ENCODE measurements at places on chromosomes 3 and 15.

DNA sequence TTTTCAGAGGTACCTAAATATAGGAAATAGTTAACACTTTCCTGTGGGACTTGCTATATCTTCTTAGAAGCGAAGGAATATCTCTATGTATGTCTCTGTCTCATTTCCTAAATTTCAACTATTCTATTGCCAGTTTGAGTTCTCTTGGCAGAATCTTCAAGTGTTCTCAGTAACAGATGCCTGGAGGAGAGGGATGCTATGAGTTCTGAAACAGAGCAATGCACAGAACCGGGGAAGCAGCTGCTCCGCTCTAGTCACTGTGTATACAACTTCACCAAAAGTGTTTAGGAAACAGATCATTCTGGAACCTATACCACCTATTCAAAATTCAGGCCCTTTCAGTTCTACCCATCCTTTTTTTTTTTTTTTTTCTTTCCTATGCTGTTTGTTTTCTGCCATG, 144.6 kb downstream of the RORA start:
- no peak for DNase-seq

DNA sequence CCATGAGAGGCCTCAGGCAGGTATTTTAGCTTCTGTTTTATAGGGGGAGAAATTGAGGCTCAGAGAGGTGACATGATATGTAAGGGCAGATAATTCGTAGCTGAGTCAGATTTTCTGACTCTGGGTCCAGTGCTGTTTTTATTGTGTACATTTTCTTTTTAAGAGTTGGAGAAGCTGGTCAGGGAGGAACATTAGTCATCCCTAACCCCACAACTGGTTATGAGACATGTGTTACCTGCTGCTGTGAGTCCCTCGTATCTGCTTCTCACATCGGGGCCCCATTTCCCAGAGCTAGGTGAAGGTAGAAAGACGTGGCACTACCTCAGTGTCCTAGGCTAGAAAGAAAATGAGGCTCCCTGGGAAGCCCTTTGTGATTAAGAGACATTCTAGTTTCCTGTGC, 28.6 kb downstream of the GALNT15 start:
- peak; percentile 66 for DNase-seq

DNA sequence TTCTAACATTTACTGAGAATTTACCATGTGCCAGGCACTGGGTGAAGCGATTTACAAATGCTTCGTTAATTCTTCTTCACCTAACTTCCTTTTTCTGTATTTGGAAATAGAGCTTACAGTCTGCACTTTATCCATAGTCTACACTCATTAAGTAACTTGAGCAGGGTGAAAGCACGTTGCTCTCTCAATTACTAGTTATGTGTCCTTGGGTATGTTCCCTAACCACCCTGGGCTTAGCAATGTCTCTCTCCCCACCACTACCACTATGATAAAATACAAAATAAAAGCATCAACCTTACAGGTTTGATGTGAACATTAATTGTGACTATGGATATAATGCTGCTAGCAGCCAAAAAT, 172.9 kb upstream of the SLC2A2 start:
- DNase-seq, result no peak

DNA sequence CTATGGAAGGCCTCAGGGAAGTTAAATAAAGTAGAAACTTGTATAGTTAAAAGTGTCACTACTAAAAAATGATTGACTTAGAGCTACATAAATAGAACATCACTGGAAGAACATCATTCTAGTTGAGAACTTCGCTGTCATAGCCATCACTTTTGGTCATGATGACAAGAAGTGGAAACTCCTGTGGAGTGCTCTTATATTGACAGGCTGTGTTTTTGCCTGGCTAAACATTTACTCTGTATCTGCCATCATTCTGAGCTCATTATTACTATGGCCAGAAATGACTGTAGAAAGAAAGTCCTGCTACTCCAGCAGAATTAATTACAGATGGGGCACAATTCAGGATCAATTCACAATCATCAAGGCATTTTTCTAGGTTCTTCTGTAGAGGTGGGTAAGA, 165.1 kb upstream of the GOLIM4 start:
- no peak for DNase-seq

DNA sequence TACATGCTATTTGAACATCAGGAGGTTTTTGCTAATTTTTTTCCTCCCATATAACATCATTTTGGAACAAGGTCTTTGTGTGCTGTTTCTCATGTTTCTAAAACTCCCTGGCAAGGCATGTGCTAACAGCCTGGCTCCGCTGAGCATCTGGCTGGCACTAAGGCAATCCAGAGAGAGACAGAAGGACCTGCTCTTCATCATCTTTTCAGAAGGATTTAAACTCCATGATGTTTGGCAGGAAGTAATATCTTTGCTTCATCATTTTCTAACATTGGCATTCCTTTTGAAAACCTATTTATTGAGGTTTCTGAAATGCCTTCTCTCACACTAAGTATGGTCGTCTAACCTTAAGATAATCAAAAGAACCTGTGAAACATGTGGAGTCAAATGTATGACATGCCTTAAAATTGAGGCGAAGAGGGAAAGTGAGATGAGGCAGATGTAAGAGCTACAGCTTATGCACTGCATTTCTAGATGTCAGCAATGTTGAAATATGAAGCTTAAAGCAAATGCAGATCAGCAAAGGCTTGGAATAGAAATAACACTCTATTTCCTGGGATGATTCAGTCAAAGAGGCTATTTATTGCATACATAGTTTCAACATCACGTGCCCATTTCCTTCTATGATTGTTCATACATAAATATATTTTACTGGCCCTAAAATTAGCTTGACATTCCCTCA, 592.0 kb downstream of the ZNF385D start:
- DNase-seq, result peak; percentile 3

DNA sequence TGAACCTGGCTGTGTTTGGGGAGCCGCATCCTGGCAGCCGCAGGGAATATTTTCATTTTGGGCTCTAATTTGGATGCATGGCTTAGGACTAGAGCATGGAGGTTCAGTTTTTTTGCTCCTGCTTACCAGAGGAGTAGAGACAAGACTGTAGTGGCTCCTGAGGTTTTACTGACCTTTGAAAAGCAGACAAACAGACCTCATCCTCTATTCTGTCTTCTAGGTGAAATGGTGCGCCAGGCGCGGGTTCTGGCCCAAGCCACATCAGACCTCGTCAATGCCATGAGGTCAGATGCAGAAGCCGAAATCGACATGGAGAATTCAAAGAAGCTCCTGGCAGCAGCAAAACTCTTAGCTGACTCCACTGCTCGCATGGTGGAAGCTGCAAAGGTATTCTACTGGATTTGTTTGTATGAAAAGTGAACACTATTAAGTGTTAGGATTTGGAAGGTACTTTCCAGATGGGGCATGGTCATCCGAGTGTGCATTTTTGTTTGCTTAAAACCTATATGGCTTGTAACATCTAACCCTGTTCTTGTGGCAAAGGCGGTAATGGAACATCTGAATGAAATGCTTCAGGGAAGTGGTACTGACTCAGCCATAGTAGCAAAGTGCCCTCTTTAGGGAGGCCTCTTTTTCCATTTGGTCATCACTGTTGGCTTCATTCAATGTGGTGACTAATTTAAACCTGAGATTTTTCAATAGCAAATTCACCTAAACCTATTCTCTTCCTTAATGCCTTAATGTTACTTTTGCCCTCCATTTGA, 330.7 kb upstream of the TPM1 start:
- DNase-seq, result peak; percentile 62

DNA sequence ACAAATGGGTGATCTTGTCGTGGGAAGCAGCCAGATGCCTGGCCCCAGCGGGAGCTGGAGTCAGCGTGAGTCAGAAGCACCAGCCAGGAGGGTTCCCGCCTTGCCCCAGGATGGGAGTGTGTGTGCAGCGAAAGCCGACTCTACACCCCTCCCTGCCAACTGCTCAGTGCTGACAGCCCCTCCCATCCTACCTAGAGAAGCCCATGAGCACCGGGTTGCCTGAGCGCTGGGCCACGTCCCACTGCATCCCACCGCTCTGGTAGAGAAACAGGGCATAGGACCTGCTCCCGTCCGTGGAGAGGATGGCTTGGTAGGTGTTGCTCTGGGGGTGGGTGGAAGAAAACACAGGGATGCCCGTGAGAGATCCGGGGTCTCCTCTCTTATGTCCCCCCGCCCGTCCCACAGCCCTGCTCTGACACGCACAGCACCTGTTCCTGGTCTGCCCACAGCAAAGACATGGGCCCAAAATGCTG, 42.9 kb downstream of the MUC4 start:
- DNase-seq, result no peak

- no peak for DNase-seq
Observed at GRCh38 chr15:40059821-40060220, 20.8 kb upstream of the SRP14 start.

- DNase-seq, result no peak
Observed at GRCh38 chr3:134114726-134115125, 85.0 kb upstream of the SLCO2A1 start.

DNA sequence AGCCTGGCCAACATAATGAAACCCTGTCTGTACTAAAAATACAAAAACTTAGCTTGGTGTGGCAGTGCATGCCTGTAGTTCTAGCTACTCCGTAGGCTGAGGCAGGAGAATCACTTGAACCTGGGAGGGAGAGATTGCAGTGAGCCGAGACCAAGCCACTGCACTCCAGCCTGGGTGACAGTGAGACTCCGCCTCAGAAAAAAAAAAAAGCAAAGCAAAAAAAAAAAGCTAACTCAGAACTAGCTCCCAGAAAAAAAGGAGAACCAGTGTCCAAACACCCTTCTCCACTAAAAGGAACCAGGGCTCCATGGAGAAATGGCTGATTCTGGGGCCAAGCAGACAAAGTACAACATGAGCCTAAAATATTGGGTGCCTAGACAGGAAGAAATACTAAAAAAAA, 16.7 kb upstream of the CRTC3 start:
- no peak for DNase-seq

GRCh38 chr3:5122741-5123706, 932 bp downstream of the ARL8B start:
- peak; percentile 94 for DNase-seq

DNA sequence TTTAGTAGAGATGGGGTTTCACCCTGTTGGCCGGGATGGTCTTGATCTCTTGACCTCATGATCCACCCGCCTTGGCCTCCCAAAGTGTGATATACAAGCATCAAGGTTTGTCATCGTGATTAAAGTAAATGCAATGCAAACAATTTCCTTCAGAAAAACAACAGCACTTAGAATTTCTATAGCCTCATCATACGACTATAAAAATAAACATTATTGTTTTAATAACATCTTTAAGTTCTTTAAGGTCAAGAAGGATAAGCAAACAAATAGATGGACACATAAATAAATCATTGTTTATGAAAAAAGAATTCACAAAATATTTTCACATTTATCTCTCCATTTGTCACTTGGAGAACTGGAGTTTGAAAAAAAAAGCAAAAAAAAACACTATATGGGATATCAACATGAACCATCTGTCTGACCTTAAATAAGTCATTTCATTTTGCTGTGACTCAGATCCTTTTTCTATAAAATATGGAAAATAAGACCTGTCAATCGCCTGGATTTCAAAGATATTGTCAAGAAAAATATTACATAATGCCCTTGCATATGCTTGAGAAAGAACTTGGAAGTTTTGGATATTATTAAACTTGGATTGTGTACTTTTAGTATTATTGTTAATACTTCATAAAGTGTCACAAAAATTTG, 642.0 kb upstream of the KCNMB2 start:
- DNase-seq, result no peak

- no peak for DNase-seq
Observed at GRCh38 chr3:31349001-31349748, 183.6 kb upstream of the STT3B start.

DNA sequence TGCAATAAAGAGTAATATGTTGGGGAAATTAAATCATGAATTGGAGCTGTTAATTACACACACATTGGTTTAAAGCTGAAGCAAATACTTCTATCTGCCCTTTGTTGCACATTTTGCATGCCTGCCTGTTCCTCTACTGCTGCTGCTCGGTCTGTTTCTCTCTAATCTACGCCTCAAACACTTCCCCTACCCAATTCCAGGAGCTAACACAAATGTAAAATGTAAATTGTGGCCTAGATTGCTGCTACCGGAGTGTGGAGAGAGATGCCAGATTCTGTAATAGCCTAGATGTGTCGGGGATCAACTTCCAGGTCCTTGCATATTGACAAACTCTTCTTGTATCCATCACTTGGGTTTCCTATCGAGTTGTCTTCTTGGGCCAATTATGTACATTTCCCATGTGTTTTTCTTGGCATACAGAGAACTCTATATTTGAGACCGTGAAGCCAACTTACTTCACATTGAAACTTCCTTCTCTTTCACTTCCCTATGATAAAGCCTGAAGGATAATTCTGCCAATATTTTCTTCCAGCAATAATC, 450.4 kb upstream of the NR2F2 start:
- DNase-seq, result no peak

- no peak for DNase-seq
Observed at GRCh38 chr15:81256916-81257315, 60.2 kb downstream of the IL16 start.

GRCh38 chr3:50539356-50540286, 27.9 kb downstream of the C3orf18 start:
- DNase-seq, result peak; percentile 79

GRCh38 chr3:46960081-46960701, 16.4 kb downstream of the CCDC12 start:
- peak; percentile 83 for DNase-seq

DNA sequence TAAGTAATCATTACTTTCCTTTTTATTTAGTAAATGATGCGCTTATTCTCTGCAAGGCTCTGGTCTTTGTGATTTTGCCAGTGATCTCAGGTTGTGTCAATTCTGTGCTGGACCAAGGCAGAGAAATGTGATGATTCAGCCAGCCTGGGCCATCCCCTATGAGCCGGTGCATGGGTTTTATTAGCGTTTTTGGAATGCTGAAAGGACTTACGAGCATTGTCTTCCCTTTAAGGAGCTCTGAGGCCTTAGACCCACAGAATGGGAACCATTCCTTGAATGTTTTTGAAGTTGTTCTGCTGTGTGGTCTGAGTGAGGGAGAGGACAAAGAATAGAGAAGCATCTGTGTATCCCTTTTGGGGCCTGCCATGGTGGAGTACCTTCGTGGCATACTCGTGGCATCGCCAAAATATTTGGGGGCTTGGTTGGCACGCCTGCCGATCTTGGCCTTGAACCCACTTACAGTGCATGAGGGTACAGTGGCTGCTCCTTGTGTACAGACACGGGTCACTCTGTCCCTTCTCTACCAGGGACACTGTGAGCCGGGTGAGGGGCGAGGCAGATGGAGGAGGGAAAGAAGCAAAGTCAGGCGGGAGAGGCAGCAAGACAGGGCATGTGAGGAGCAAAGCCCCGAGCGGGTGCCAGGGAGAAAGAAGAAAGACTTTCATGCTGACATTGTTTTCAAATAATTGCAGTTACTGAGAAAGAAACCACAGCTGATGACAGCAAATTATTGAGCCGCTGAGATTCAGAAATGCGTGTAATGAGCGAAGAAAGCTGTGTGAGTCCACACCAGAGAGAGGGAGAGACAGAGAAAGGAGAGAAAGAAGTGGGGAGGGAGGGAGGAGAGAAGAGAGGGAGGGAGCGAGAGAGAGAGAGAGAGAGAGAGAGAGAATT, 269.4 kb upstream of the RGMA start:
- no peak for DNase-seq
